ENCODE measurements at places on chromosomes 4 and X.

GRCh38 chr4:70892086-70892769 lies 9.9 kb upstream of the MOB1B start:
- no peak for DNase-seq
- H3K27ac ChIP-seq, result no peak overlapping the region
- no peaks in the 10 kb centered on the region for H3K27me3 ChIP-seq
- no peak overlapping the region for H3K4me3 ChIP-seq
- H3K4me1 ChIP-seq, result no peaks in the 10 kb centered on the region

DNA sequence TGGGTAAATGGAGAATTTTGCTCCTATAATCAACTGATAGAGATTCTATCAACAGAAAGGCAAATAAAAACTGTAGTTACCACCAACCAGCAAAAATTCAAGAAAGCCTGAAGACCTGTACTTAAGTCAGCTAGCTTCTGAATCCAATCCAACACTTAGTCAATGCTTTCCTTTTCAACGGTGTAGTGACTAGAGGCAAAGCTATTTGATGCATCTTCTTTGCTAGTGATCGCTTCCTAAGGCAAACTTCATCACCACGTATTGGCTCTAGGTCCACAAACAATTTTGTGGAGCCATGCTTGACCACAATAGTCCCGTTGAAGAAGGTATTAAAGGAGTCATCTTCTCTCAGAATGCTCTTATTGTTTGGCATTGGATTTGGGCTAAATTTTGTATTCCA lies 25.0 kb upstream of the UBA6 start:
- H3K27me3 ChIP-seq, result no peaks in the 10 kb centered on the region
- no peak overlapping the region for H3K4me3 ChIP-seq
- no peak for DNase-seq

DNA sequence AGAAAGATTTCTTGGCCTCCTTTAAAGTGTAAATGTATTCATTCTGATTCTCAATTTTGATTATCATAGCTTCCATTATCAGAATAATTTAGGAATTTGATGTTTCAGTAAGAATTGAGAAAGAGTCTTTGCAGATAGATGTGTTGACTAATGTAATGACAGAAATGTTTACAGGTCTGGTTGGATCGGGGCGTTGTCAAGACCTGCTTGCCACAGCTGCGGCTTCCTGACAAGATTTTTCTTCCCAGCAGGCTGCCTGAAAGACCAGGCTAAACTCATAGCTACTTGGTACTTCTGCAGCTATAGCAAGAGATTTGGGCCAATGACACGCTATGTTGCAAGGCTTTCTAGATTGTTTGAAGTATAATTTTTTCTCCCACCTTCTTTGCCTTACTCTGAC lies 91.5 kb upstream of the ANKRD50 start:
- H3K27ac ChIP-seq, result no peak overlapping the region
- H3K4me1 ChIP-seq, result 0 out of 2 replicates have a peak, but pooled peaks cover 5% of the 10 kb centered on the region
- no peak overlapping the region for H3K4me3 ChIP-seq
- DNase-seq, result no peak

DNA sequence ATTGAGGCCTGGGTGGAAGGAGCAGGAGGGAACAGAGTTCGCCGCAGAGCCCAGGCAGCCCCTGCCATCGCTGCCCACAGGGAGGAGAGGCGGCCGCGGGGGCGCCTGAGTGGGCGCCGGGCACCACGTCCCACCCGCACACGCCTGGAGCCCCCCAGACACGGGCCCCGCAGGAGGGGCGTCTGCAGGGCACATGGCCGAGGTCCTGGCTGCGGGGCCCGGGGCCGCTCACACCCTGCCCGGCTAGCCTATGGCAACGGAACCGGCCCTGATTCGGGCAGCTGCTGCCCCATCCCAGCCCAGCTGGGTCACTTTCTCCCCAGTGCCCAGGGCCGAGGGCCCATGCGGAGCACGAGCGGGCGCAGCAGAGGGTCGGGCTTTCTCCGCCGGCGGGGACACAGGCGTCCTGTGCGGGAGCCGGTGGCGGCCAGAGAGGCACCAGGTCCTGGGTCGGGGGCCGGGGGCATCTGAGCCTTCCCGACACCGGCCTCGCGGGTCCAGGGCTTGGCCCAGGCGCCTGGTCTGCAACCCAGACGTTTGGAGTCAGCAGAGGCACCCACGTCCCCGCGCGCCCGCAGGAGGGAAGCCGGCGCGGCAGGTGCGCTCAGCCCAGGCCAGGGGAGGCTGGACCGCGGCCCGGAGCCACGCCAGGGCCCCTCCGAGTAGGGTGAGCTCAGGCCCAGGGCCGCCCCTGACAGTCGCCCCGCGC lies 91.2 kb downstream of the FAM53A start:
- peaks cover 6% of the 10 kb centered on the region for H3K27me3 ChIP-seq
- H3K4me1 ChIP-seq, result no peaks in the 10 kb centered on the region
- H3K4me3 ChIP-seq, result no peak overlapping the region

DNA sequence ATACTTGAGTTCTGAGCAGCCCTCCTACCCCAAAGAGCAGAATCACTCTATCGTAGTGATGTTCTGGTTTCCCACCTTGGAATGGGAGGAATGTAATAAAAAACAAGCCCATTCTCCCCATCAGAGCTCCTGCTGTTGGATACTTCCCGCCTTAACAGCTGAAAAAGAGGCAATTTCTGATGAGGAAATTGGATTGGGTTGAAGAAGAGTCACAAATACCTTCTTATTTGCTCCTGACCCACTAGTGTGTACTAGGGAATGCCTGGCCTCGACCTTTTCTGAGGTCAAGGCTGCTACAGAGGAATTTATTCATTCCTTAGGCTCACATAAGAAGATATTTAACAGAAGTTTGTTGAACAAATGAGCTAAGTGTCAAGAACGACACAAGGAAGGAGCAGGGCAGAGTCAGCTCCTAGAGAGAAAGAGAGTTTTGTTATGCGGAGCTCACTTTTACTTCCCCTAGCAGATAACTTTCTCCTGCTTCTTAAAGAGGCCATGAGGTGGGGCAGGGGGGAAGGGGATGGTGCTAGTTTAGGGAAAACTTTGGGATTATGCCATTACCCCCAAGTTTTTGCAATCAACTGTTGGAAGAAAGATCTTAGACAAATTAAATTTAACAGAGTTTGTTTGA lies 273.8 kb upstream of the CLNK start:
- no peaks in the 10 kb centered on the region for H3K36me3 ChIP-seq
- H3K4me3 ChIP-seq, result no peak overlapping the region

GRCh38 chr4:7908668-7909067 lies 31.0 kb downstream of the AFAP1 start:
- H3K27ac ChIP-seq, result no peak overlapping the region
- peaks cover 100% of the 10 kb centered on the region for H3K27me3 ChIP-seq
- no peak for DNase-seq
- H3K36me3 ChIP-seq, result no peaks in the 10 kb centered on the region
- no peaks in the 10 kb centered on the region for H3K4me1 ChIP-seq

GRCh38 chr4:61501812-61502211 lies 301.7 kb downstream of the ADGRL3 start:
- no peak overlapping the region for H3K27ac ChIP-seq
- no peak overlapping the region for H3K4me3 ChIP-seq
- H3K27me3 ChIP-seq, result no peaks in the 10 kb centered on the region
- no peak for DNase-seq
- H3K36me3 ChIP-seq, result no peaks in the 10 kb centered on the region

DNA sequence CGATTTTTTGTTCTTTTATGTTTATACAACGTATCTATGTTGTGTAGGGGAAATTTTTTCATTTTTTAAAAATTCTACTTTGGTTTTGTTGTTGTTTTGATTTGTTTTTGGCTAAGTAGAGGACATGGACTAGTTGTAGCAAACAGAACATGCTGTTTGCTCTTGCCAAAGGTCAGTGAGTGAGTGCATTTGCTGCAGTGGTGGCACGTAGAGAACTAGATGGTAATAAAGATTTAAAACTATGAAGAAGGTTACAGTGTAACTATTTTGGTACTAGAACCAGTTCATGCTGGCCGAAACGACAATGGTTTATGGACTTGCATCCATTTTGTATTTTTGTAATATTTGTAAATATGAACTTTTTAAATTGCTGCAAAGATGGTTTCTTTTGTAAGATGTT lies 1.9 kb upstream of the SCML1 start:
- DNase-seq, result no peak
- H3K4me1 ChIP-seq, result no peaks in the 10 kb centered on the region
- H3K27me3 ChIP-seq, result no peaks in the 10 kb centered on the region
- no peak overlapping the region for H3K4me3 ChIP-seq
- no peaks in the 10 kb centered on the region for H3K36me3 ChIP-seq
- H3K27ac ChIP-seq, result no peak overlapping the region

DNA sequence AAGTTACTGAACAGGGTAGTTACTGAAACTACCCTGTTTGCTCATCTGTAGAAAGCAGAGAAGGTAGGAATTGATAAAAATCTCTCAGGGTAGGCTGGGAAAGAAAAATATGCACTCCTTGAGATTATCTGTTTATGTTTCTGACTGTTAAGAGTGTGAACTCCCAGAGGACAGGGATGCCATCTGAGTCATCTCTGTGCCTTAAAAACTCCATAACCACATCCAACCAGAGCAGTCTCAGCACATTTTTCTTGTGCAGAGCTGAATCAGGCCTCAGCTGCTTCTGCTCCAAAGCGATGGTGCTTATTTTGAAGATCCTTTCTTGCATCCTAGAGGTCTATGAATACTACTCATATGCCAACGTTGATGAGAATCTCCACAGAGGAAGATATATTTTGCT lies 9.9 kb downstream of the CENPVL3 start:
- H3K36me3 ChIP-seq, result no peaks in the 10 kb centered on the region
- H3K27ac ChIP-seq, result no peak overlapping the region
- H3K4me1 ChIP-seq, result no peaks in the 10 kb centered on the region
- H3K4me3 ChIP-seq, result no peak overlapping the region
- DNase-seq, result no peak
- H3K27me3 ChIP-seq, result no peaks in the 10 kb centered on the region

GRCh38 chr4:186204103-186204559 lies 12.8 kb downstream of the CYP4V2 start:
- peak overlapping the region; percentile 62 for H3K27ac ChIP-seq
- H3K4me3 ChIP-seq, result peak overlapping the region; percentile 53
- H3K27me3 ChIP-seq, result no peaks in the 10 kb centered on the region
- H3K4me1 ChIP-seq, result peaks cover 15% of the 10 kb centered on the region

- peak; percentile 42 for DNase-seq
- H3K27me3 ChIP-seq, result no peaks in the 10 kb centered on the region
- no peak overlapping the region for H3K4me3 ChIP-seq
- no peaks in the 10 kb centered on the region for H3K36me3 ChIP-seq
Observed at GRCh38 chr4:152640058-152640921, 39.5 kb downstream of the TMEM154 start.

DNA sequence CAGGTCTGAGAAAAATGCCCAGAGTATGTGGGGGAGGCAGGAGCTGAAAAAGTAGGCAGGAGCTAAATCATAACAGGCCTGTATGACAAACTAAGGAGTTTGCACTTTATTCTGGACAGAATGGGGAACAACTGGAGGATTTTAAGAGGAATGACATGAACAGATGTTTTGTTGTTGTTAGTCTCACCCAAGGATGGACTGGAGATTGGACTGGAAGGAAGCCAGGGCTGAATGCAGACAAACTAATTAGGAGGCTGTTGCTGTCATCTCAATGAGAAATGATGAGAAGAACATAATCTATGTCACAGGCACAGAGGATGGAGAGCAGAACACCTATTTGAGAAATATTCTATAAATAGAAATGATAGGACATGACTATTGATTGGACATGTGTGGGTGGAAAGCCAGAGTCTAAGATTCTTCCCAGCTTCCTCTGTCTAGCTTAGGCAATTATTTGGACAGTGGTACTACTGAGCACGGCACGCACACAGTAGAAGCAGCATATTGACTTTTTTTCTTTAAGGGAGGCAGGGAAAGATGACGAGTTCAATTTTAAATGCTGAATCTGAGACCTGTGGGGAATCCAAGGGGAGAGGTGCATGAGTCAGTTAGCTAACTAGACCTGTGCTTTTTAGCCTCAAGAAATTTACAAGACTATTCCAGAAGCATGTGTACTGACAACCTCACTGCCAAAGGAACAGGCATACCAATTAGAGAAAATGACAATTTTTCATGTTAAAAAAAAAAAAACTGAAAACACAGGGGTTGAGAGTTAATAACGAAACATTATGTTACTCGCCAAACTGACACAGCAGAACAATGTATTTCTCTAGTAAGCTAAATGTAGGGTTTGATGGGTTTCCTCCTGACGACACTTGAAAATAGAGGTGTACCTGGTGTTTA lies 963 bp upstream of the USO1 start:
- H3K36me3 ChIP-seq, result no peaks in the 10 kb centered on the region
- peak overlapping the region; percentile 82 for H3K4me3 ChIP-seq
- no peaks in the 10 kb centered on the region for H3K27me3 ChIP-seq
- DNase-seq, result no peak

GRCh38 chr4:108637856-108638255 lies 12.5 kb upstream of the OSTC start:
- no peak overlapping the region for H3K27ac ChIP-seq
- no peak for DNase-seq
- H3K27me3 ChIP-seq, result no peaks in the 10 kb centered on the region
- H3K36me3 ChIP-seq, result no peaks in the 10 kb centered on the region
- no peak overlapping the region for H3K4me3 ChIP-seq

- no peak overlapping the region for H3K4me3 ChIP-seq
- no peak for DNase-seq
- H3K4me1 ChIP-seq, result no peaks in the 10 kb centered on the region
- H3K27ac ChIP-seq, result no peak overlapping the region
- H3K36me3 ChIP-seq, result no peaks in the 10 kb centered on the region
Observed at GRCh38 chr4:165461159-165461821, 82.5 kb downstream of the CPE start.

- DNase-seq, result no peak
- H3K4me1 ChIP-seq, result peaks cover 19% of the 10 kb centered on the region
- no peaks in the 10 kb centered on the region for H3K27me3 ChIP-seq
- H3K36me3 ChIP-seq, result no peaks in the 10 kb centered on the region
- no peak overlapping the region for H3K27ac ChIP-seq
- H3K4me3 ChIP-seq, result no peak overlapping the region
Observed at GRCh38 chrX:103552236-103552635, 32.9 kb upstream of the RAB40A start.

- no peak for DNase-seq
- H3K27ac ChIP-seq, result no peak overlapping the region
- H3K4me1 ChIP-seq, result peaks cover 4% of the 10 kb centered on the region
- H3K27me3 ChIP-seq, result no peaks in the 10 kb centered on the region
Observed at GRCh38 chr4:176150704-176151103, 44.7 kb downstream of the SPATA4 start.

DNA sequence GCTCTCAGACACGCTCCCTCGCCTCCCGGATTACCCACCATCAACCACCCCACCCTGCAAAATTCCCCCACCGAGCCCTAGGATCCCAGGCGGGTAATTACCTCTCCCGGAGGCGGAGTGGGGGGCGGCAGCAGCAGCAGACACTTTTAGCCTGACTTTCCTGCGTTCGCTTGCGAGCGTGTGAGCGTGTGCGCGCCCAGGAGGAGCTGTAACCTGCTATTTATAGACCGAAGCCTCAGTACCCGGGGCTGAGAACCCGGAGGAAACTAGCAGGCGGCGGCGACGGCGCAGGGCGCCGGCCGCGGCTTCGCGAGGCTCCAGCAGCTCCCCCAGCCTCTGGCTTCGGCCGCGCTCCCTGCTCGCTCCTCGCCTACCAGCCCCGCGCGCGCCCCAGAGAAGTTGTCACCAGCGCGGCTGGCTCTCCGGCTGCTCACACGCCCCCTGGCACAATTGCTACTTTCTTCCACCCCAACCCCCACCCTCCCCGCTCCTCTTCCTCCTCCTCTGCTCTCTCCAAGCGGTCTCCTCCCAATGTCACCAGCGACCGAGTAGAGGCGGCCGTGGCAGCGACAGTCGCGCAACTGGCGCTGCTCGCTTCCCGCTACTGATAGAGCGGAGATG lies at the start of gene INPP4B:
INPP4B (minus strand) TSS at position 194 of the 621 bp plus-strand sequence.
- no peaks in the 10 kb centered on the region for H3K4me1 ChIP-seq
- H3K27ac ChIP-seq, result no peak within 1 kb of the TSS
- 0 out of 2 replicates have a peak, but pooled peaks cover 7% of the 10 kb centered on the region for H3K27me3 ChIP-seq
- H3K36me3 ChIP-seq, result no peaks in the 10 kb centered on the region
- peak; percentile 71 for DNase-seq
- peak within 1 kb of the TSS; percentile 69 for H3K4me3 ChIP-seq
